Anterior cingulate cortex (tissue), 58 donors: ENCODE measurements at places on chromosomes 11 and 22.

DNA sequence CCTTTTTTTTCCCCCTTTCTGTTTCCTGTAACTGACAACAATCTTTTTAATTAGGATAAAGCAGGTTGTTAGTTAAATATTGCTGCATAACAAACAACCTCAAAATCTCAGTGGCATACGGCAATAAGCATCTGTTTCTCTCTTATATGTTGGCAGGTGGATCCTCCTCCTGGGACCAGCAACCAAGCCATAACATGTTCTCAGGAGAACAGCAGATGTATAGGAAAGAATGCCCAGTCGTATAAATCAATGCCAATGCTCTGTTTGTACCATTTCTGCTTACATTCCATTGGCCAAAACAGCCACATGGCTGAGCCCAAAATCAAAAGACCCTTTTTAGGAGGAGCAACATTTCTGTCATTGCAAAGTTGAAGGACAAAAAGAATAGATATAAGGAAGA is 445.7 kb downstream of the AASDHPPT start:
- no peak for DNase-seq

GRCh38 chr22:49968313-49968830 is 7.8 kb downstream of the PIM3 start:
- DNase-seq = no peak

DNA sequence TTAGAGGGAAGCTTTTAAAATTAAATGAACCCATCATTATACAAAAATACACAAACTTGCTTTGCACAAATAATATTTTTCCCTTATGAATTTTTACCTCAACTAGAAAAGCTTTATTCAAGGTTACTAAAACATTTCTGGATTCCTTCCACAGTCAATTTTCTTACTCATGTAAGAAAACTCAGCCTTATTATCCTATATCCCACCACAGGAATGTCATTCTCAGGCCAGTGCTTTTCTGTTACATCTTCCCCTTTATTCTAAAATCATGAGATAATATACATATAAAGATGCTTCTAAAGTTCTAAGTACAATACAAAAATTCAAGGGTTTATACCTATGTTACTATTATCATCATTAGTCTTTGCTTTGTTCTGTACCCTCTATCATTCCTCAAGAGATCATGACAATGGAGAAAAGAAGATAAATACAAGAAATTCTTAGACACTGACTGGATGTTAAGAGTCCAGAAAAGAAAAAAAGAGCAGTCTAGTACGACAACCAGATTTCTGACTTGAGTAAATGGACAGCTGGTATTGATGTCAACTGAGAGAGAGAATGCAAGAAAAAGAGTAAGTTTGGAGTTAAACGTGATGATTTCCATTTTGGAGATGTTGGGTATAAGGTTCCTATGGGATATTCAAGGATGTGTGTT is 60.3 kb downstream of the MTMR2 start:
- no peak for DNase-seq

DNA sequence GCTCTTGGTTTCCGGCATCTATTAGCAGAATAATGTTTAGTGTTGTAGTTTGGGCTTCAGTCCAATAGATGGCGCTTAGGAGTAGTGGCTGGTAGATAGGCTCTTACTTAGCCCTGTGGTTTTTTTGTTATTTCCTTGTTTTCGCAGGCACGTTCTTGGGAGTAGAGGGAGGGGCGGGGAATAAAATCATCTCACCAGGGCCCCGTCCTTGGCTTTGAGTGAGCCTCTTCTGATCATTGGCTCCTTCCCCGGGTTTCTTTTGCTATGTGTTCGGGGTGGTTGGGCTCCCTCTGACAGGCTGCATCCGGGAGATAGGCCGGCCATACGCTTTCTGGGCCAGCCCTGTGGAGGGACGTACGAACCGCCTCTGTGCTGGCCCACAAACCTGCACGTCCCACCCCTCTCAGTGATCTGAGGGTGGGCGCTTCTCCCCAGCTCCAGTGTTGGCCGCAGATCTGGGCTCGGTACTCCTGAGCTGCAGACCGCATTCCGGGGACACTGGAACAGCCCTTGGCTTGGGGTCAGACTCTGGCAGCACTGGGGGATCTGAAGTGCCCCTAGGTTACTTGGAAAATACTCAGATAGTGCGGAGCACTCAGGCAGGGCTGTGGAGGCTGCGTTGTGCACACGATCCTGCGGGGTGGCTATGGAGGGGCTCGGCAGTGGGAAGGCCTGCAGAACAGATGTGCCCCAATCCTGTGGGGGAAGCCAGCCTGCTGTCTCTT is 217.0 kb downstream of the DYNC2H1 start:
- DNase-seq = no peak
